IgD-negative memory B cell (primary cell): ENCODE measurements at places on chromosomes 13 and 19. TPM values are rescaled to one million over a fixed set of nuclear protein-coding genes. Genes with fewer than 3 reads are reported as not detected.

Gene ZBTB32
- polyA plus RNA-seq, result 31.6 TPM

Gene ERFL
- polyA plus RNA-seq, result not detected

Gene LGALS4
- not detected for polyA plus RNA-seq

Gene PSG11
- polyA plus RNA-seq, result not detected

Gene GPR183
- polyA plus RNA-seq, result 494 TPM

Gene PRR22
- polyA plus RNA-seq, result not detected

Gene HSPB6
- polyA plus RNA-seq, result not detected

Gene EDNRB
- polyA plus RNA-seq, result not detected

Gene PSG1
- polyA plus RNA-seq, result not detected

Gene CCL25
- polyA plus RNA-seq, result 1.2 TPM

Gene FARP1
- 0.46 TPM for polyA plus RNA-seq

Gene GPR4
- not detected for polyA plus RNA-seq

Gene CACNA1A
- 3.1 TPM for polyA plus RNA-seq

Gene PPM1N
- 4.0 TPM for polyA plus RNA-seq

Gene NUP62
- polyA plus RNA-seq, result 62.9 TPM

Gene RUBCNL
- 82.6 TPM for polyA plus RNA-seq

Gene GRK1
- polyA plus RNA-seq, result not detected

Gene CD37
- 754 TPM for polyA plus RNA-seq

Gene KLK12
- not detected for polyA plus RNA-seq

Gene LRRC63
- polyA plus RNA-seq, result not detected

Gene THSD1
- polyA plus RNA-seq, result 0.15 TPM

Gene SBK2
- polyA plus RNA-seq, result not detected

Gene KCNRG
- polyA plus RNA-seq, result 0.80 TPM

Gene SLC25A41
- not detected for polyA plus RNA-seq
